ENCODE measurements at places on chromosomes 13 and 19.

DNA sequence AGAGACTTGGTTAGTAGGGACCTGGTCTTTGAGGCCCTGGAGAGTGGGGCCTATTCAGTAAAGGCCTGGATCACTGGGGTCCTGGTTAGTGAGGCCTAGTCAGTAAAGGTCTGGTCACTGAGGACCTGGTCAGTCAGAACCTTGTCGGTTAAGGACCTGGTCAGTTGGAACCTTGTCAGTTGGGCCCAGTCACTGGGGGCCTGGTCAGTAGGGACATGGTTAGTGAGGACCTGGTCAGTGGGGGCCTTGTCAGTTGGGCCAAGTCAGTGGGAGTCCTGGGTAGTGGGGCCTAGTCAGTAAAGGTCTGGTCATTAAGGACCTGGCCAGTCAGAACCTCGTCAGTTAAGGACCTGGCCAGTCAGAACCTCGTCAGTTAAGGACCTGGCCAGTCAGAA, 43.2 kb upstream of the TPM4 start:
- no peak for DNase-seq

DNA sequence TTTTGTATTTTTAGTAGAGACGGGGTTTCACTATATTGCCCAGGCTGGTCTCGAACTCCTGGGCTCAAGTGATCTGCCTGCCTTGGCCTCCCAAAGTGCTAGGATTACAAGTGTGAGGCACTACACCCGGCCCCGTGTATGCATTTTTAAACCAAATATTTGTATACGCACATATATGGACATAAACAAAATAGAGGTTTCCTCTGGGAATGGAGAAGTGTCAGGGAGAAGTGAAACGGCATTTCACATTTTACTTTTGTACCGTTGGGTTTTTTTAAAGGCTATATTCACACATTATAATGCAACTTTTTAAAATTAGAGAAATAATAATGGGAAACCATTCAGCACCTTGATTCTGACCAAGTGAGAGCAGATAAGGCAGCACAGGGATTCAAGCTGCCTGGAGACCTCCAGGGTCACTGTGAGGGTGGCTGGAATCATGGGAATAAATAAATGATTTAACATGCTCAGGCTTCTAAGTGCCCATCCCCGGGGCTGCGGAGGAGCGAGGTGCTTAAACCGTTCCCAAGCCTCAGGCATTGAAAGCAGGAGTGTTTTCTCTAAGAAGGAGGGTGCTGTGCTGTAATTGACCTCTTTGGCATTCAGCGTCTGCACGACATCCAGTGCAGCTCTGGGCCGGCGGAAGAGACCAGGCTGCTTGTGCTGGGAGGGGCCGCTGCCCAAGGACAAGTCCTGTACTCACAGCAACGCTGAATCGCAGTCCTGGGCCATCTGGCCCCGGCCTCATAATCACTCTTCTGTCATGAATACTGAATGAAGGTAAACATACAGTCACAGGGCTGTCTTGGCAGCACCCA, 24.7 kb downstream of the GPR42 start:
- no peak for DNase-seq

DNA sequence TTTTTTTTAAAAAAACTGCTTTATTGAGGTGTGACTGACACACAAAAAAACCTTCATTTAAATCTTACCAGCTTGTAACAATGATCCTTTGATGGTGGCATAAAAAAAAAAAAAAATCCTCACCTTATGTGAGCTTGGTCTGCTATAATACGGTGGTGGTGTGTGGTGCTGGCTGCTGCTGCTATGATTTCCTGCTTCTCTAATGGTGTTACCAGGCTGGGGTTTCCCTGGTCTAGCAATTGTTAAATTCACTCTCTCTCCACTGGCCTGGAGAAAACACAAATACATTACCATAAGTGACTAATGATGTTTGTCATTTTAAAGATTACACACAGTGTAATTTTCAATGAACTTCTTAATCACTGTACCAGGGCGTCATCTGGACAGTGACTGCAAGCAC, 60.6 kb downstream of the LNX2 start:
- no peak for DNase-seq

GRCh38 chr13:98965325-98965724, 12.5 kb downstream of the DOCK9 start:
- DNase-seq: no peak

- no peak for DNase-seq
Measured at GRCh38 chr13:98041081-98041820, 87.8 kb downstream of the IPO5 start.

GRCh38 chr13:28423010-28423409, 71.9 kb downstream of the FLT1 start:
- peak; percentile 15 for DNase-seq

GRCh38 chr13:49302817-49303216, 55.1 kb downstream of the CDADC1 start:
- no peak for DNase-seq

DNA sequence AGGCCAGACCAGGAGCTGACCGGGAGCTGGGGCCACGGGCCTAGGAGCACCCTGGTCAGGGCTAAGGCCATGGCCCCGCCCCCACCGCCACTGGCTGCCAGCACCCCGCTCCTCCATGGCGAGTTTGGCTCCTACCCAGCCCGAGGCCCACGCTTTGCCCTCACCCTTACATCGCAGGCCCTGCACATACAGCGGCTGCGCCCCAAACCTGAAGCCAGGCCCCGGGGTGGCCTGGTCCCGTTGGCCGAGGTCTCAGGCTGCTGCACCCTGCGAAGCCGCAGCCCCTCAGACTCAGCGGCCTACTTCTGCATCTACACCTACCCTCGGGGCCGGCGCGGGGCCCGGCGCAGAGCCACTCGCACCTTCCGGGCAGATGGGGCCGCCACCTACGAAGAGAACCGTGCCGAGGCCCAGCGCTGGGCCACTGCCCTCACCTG, 6.6 kb downstream of the SPHK2 start:
- no peak for DNase-seq

DNA sequence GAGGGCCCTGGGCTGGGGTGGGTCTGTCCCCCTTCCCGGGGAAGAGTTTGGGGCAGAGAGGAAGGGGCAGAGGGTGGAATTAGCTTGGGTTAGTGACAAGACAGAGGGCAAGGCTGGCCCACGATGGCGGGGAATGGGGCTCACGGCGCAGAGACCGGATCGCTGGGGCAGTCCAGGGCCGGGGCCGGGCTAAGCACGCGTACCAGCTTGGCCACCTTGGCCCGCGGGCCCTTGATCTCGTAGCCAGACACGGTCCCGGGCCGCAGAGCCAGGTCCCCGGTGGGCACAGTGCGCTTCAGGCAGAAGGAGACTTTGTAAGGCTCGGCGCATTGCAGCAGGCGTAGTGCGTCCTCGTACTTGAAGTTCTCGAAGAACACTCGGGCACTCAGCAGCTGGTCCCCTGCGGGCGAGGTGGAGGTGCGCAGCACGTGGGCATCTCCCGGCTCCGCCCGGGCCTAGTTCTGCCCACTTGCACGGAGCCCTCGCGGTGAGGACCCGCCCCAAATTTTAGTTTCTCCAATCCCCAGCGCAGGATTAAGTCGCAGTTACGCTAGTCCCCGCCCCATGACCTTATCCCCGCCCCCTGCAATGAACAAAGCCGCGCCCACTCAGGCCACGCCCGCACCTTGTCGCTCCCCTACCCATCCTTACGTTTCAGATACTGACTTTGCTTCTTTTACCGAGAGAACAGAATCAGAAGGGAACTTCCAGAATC, 8.6 kb upstream of the HIPK4 start:
- DNase-seq: peak; percentile 49

DNA sequence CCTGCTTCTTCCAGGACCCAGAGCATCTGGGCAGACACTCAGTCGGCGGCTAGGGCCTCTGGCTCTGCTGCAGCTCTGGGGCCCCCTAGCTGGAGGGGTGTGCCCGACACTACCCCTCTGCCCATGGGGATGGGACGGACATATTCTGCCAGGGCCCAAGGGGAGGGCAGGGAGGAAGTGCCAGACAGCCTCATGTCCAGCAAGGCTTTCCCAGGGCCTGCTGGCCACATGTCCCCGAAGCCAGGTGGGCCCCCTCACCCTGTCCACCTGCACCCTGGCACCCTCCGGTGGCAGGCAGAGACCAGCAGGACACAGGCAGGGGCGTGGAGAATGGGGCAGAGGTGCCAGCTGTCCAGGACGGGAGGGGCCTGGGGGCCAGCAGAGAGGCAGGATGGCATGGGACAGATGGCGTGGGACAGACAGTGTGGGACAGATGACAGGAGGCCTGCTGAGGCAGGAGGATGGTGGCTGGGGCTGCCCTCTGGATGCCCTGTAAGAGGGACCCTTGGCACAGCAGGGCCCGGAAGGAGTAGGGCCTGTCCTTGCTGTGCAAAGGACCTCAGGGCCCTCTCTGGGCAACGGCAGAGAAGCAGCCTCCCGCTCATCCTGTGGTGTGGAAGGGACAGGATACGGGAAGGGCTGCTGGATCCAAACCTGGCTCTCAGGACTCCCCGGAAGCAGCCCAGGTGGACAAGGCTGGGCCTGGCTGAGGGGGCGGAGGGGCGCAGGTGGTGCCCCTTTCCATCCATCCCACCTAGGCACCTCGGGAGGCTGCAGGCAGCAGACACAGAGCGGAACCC, 29.1 kb downstream of the CEBPG start:
- no peak for DNase-seq

DNA sequence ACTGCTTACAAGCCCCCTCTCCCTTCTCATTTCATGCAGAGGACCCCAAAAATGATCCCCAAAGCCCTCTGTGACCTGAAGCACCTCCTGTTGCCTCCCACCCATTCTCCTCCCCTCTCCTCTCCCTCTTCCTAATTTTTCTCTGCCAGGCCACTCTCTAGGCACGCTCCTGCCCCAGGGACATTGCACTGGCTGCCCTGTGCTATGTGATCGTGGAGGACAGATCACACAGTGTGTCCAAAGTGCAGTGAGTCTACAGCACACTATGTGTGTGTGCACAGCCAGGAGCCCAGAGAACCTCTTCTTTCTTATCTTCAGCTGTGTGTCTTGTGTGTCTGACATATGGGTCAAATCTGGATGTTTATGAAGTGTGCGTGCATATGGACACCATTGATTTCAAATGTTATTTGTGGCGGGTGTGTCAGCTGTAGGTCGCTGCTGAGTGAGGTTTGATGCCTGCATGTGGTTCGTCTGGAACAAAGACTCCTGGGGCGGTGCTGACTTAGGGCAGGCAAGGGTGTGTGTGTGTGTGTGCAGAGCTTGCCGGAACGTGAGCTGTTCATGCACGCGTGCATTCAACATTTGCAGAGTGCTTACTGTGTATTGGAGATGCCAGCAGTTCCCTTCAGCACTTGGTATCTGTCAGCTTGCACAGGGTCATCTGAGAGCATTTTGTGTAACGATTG, 2.1 kb upstream of the KLHL26 start:
- DNase-seq: no peak

- no peak for DNase-seq
Measured at GRCh38 chr19:1173159-1173844, 766 bp downstream of the SBNO2 start.

GRCh38 chr19:29699861-29700260, 15.2 kb downstream of the C19orf12 start:
- DNase-seq: no peak

GRCh38 chr13:44088411-44088810, 208.7 kb downstream of the LACC1 start:
- DNase-seq: no peak

- no peak for DNase-seq
Measured at GRCh38 chr19:55594996-55595545, 4.2 kb downstream of the FIZ1 start.

DNA sequence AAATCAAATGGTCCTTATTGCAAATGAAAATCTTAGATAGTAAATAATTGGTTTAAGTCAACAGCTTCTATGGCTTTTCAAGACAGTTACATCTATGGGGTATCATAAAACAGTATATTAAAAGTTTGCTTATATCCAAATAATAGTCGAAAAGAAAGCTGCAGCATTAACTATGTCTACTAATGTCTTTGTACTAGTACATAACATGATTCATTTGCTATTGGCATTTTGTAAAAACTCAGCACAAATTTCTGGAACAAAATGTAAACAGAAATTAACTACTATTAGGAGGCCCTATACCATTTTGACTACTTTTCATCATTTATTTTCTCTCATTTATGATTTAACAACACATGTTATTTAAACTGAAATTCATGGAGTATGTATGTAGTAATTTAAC, 1435.2 kb upstream of the PRR20A start:
- no peak for DNase-seq

- no peak for DNase-seq
Measured at GRCh38 chr13:26656919-26657318, 99.4 kb downstream of the WASF3 start.

- peak; percentile 72 for DNase-seq
Measured at GRCh38 chr19:55251341-55252081, 7.3 kb downstream of the PPP6R1 start.
